ENCODE measurements at places on chromosomes 1 and 21.
A peak's percentile ranks its signal among the peaks of the same experiment; 100 is the strongest.

GRCh38 chr1:39609618-39610331 lies 29.7 kb downstream of the HEYL start:
- DNase-seq = peak; percentile 84

DNA sequence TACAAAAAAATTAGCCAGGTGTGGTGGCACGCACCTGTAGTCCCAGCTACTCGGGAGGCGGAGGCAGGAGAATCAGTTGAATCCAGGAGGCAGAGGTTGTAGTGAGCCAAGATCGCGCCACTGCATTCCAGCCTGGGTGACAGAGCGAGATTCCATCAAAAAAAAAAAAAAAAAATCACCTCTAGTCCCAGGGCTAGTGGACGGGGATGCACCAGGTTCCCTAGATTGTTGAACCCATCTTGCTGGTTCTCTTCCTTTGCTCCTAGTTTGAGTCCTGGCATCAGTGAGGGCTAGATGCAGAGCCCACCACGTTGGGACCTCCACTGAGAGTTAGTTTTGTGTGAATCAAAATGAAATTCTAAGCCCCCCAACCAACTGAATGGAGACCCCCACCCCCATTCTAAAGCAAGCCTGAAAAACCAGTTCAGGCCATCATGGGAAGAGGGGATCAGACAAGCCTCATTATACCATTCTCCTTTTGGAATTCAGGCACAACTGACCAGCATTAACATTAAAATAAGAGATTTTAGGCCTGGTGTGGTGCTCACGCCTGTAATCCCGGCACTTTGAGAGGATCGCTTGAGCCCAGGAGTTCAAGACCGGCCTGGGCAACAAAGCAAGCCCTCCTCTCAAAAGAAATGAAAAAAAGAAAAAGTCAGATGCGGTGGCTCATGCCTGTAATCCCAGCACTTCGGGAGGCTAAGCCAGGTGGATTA lies 17.9 kb upstream of the L1TD1 start:
- no peak for DNase-seq

GRCh38 chr1:42372796-42373195 lies 7.8 kb upstream of the RIMKLA start:
- no peak for DNase-seq

- no peak for DNase-seq
Measured at GRCh38 chr1:165675794-165676193, 22.6 kb downstream of the ALDH9A1 start.

GRCh38 chr21:36722370-36723368 lies 23.8 kb downstream of the SIM2 start:
- no peak for DNase-seq

DNA sequence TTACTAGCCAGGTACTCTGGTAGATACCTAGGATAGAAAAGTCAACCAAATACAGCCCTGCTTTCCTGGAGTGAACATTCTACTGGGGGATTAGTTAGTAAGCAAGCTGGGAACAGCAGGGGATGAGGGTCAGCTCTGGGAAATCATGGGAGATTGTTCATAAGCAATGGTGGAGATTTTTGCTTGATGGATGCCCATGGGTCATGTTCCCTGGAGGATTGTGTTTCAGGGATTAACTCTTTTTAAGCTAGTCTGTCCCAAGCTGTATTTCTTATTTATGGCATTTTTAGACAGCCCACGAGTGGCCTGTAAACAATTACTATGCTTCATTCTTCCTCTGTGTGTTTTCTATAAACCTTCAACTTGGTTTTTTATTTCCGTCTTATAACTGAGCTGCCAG lies 18.9 kb downstream of the CACHD1 start:
- DNase-seq = no peak

DNA sequence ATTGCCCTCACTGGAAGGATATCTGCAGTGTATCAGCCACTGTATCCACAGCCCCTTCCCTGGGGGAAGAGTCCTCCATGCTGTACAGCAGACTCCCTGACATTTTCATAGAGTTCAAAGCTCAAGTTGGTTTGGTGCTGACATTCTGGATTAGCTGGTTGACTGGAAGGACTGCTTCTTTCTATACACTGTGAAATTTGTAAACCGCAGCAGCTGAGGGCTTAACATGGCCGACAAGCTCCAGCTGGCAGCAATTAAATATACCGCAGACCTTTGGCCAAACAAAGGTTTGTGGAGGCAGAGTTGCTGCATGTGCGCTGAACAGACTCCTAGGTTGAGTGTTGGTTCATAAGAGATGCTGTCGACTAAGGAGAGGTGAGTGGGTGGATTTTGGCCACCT lies 126.4 kb downstream of the DHRS3 start:
- DNase-seq = no peak

GRCh38 chr21:33481314-33481943 lies 1.7 kb upstream of the TMEM50B start:
- DNase-seq = no peak

DNA sequence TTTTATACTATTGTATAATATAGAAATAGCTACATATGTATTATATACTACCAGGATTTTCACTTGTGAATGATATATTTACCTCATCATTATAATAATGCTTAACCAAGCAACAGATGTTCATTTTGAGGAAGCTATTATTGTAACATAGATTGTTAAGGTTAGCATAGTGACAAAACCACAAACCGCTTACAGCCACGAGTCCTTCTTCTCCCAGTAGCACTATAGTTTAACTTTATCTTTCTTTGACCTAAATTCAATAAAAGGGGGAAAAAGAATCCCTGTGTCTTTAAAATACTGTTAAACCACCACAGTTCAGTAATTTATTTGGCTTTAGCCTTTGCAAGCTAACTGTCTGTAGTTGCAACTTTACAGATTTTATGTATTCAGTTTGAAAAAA lies 1039.4 kb upstream of the B3GALT2 start:
- DNase-seq = no peak

DNA sequence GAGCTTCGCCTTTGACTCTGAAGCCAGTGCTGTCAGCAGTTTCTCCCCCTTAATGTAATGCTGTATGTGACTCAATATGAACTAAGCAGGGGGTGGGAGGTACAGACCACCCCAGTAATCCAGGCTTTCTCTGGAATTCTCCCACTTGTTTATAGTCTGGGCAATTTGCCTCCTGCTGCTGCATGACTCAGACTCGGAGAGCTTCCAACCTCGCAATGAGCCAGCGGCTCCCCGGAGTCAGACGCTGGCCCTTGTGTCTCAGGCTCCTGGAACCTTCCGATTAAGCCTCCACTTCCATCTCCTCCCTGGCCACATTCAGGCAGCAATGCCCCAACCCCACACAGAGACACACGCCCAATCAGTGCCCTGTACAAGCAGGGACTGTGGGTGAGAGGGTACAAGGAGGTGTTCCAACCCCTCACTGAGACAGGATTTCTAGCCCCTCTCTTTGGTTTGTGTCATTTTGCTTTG lies 471.7 kb upstream of the VAMP3 start:
- DNase-seq = peak; percentile 90

GRCh38 chr1:13775459-13775858 lies 75.5 kb downstream of the PRDM2 start:
- peak; percentile 71 for DNase-seq

- peak; percentile 10 for DNase-seq
Measured at GRCh38 chr1:52426371-52426770, 22.0 kb downstream of the PRPF38A start.

GRCh38 chr1:184646178-184646701 lies 108.4 kb downstream of the EDEM3 start:
- no peak for DNase-seq

DNA sequence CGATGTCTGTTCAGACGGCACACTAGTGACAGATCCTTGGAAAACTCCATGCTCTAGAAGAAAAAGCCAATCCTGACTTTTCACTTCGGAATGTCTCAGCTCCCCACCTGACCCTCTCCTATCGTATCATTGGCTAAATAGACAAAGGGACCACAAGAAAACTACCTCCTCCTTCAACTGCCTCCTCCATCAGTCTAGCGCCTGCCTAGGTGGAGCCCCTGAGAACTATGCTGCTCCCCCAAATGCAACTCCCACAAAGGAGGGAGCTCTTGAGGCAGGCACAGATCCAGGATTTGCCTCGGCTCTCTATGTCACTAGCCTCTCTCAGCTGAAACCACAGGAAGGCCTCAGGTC lies 148.4 kb downstream of the TOMM20 start:
- DNase-seq = peak; percentile 20

GRCh38 chr1:9766759-9767442 lies 56.9 kb downstream of the CLSTN1 start:
- DNase-seq = peak; percentile 91

DNA sequence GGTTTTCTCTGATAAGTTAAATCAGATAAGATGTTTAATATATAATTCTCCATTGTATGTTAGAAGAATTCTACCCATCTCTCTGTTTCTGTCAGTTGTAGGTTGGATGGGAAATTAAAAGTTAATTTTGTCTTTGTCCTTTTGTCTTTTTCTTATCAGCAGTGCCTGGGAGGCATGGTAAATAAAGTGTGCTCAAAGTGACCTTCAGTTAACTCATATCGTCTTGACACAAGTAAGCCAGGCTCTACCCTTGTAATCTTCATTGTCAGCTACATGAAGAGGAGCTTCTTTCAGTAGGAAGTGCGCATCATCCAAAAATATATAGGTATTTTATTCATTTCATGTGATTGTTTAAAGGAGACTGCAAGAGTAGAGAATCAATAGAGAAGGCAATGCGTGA lies 138.9 kb upstream of the NRIP1 start:
- no peak for DNase-seq

GRCh38 chr1:38505944-38506343 lies 353.6 kb downstream of the RRAGC start:
- DNase-seq = no peak

GRCh38 chr21:30351534-30351933 lies 3.1 kb upstream of the KRTAP23-1 start:
- DNase-seq = no peak

GRCh38 chr1:219387211-219387610 lies 213.5 kb downstream of the LYPLAL1 start:
- no peak for DNase-seq

GRCh38 chr21:41992576-41992975 lies 17.6 kb downstream of the ZBTB21 start:
- no peak for DNase-seq

- no peak for DNase-seq
Measured at GRCh38 chr1:36693161-36693525, 210.4 kb upstream of the CSF3R start.

- no peak for DNase-seq
Measured at GRCh38 chr1:67869233-67869632, 36.0 kb upstream of the GNG12 start.

GRCh38 chr1:203521074-203521794 lies 27.3 kb downstream of the OPTC start:
- no peak for DNase-seq

DNA sequence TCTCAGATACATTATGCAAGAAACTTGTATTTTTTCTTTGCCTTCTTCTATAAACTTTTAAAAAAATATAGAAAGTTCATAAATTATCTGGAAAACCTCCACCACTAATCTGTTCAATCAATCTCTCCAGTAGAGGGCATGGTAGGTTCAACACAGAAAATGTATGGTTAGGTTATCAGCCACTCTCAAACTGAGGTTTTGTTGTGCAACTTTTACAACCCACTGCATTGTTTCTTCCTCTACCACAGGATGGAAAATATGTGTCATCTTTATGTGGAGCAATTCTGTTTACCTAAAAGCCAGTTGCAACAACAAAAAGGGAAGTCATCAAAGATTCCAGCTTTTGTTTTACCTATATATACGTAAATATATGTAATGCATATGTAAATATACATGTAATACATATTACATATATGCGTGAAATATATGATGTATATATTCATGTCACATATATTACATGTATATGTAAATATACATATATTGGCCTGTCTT lies 3.0 kb upstream of the RGS2 start:
- DNase-seq = peak; percentile 71

DNA sequence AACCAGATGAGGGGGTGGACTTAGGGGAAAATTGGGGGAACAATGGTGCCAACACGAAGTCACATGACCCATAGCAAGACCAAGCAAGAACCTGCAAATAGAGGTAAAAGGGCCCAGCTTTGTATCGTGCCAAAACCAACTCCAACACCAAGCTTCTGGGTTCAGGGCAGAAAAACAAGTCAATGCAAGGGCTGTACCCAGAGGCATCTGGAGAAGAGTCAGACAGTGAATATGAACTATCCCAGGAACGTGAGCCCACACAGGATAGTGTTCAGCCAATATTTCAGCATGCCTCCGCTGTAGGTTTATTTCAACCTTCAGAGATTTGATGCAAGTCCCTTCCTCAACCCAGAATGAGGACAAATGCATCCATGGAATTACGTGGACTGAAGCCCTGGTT lies 15.0 kb upstream of the ZMYM6 start:
- DNase-seq = no peak

- DNase-seq = peak; percentile 30
Measured at GRCh38 chr1:107669996-107670395, 295.0 kb downstream of the VAV3 start.

GRCh38 chr1:171484760-171485374 lies 463 bp upstream of the PRRC2C start:
- DNase-seq = peak; percentile 13

GRCh38 chr1:106773206-106773605 lies 283.3 kb upstream of the PRMT6 start:
- no peak for DNase-seq

DNA sequence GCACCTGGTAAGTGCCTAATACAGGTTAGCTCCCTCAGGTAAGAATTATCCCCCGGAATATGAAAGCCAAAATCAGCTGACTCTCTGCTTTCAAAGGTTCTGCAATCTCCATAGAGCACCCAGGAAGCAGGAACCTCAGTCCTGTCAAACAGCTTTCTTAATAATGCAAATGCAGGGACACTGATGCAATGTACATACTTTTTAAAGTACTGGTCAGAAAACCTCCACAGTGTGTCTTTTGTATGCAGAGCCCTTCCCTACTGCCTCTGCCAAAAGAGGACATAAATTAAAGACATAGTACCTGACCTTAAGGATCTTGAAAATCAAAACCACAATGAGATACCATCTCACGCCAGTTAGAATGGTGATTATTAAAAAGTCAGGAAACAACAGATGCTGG lies 365.0 kb upstream of the KAZN start:
- DNase-seq = no peak

- DNase-seq = no peak
Measured at GRCh38 chr1:51966559-51966958, 23.9 kb downstream of the RAB3B start.

GRCh38 chr1:52588535-52588934 lies 13.6 kb upstream of the GPX7 start:
- DNase-seq = no peak

DNA sequence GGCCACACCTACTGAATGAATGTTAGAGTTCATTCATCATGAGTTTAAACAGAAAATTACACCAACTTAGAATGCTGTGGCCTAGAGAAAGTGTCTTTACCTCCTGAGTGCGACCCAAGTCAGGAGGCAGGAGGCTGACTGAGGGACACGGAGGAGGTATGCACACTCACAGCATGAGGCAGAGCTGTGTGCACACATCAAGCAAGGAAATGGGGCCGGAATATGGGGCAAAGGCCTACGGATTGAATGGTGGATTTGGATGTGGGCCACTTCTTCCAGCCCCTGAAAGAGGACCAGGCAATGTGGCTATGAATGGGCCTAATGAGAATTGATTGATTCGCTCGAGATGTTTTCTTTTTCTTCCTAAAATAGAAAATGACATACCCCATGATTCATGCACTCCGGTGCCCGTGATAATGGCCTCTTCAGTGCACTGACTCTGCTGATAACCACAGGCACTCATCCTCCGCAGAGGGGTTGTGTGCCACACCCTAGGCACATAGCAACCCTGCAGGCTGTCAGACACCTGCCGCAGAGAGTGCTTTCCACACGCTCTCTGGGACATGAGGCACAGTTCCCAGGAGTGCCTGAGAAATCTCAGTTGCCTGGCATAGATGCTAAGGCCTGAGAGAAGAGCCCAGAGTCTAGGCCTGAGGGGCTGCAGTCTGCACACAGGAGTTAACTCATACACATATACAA lies 155.5 kb downstream of the GLUL start:
- DNase-seq = peak; percentile 71

- no peak for DNase-seq
Measured at GRCh38 chr21:33089395-33090119, 19.6 kb downstream of the OLIG1 start.
